ENCODE measurements at places on chromosomes 2 and 18. TPM values are rescaled to one million over a fixed set of nuclear protein-coding genes. Genes with fewer than 3 reads are reported as not detected.
A peak's percentile ranks its signal among the peaks of the same experiment; 100 is the strongest.

DNA sequence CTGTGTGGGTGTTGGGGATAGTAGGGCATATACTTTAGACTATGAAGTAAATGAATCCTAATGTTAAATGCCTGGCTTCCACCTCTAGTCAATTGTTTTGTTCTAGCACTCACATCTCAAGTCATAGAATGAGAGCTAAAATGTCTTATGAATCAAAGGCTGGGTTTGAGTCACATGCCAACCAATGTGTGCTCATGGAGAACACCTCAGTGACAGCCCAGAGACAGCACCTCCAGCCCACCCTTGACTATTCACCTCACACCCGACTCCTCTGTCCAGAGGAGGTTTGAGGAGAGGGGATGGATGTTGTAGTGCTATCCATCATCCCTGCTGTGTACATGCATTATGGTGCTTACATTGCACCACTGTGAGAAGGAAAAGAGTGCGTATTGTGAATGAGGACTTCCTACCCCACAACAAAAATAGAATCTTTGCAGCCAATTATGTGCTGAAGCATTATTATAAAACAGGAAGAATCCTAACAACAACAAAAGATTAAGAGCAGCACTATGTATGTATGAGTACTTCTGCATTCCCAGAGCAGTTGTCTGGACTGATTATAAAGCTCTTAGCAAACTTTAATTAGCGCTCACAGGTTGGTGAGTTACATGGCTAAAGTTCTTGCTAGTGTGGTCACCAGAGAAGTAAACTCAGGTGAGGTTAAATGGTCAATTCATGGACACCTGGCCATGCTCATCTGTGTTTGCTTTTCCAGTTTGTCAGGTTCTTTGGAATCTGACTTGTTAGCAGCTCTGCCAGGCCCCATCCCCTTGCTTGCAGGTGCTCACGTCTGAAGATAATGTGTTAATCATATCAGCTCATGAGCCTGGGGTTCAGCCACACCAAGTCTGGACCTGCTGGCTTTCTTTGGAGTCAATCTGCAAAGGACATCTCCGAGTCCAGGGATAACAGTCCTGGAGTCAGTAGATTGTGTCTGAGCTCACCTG, 55.3 kb upstream of the NABP1 start:
- peak; percentile 53 for DNase-seq

- no peak for DNase-seq
Observed at GRCh38 chr2:118119158-118119727, 31.0 kb downstream of the INSIG2 start.

The GPR45 gene
- polyA plus RNA-seq: not detected

DNA sequence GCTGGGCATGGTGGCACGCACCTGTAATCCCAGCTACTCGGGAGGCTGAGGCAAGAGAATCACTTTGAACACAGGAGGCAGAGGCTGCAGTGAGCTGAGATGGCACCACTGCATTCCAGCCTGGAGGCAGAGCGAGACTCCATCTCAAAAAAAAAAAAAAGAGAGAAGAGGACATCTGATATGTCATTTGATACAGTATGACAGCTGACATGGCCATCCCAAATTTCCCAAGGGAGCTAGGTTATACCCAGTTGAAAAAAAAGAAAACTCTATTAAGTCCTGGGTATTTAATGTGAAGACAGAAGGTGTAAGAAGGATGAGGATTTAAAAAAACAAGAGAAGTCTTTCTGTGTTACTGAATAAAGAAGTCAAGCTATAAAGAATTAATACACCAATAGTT, 23.3 kb downstream of the CLASP1 start:
- DNase-seq: peak; percentile 14

DNA sequence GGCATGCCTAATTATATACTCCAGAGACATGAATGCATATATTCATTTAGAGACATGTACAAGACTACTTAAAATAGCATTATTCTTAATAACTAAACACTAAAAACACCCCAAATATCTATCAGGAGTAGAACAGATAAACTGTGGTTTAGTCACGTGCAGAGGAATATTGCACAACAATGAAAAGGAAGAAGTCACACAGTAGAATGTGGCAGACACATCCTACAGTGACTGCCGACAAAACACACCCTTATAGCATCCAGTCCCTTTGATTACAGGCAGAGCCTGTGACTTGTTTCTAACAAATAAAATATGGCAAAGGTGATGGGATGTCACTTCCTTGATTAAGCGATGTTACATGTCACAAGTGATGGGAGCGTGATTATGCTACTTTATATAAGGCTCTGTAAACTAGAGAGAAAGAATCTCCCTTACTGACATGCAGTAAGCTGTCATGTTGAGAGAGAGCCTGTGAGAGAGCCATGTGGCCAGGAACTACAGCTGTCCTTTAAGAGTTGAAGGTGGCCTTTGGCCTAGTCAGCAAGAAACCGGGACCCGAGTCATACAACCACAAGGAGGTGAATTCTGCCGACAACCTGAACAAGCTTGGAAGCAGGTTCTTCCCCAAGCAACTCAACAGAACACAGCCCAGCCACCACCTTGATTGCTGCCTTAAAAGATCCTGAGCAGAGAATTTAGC, 39.1 kb upstream of the LGALSL start:
- no peak for DNase-seq

The SCN9A gene
- 5.8 TPM for polyA plus RNA-seq

DNA sequence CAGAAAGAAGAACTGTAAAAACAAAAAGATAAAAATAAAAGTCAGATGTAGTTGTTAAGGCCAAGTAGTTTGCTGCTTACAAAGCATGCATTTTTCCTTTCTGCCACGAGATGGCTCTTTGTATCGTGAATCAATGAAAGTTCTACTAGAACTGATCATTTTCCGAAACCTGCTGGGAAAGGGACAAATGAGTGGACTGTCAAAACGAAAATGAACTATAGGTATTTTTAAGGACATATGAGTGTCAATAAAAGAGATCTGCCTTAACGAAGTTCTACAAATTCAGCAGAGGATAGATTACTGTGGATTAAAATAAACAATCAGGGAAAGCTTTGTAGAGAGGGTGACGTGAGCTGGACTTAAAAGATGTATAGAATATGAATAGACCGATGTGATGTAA, 15.0 kb upstream of the ELOA2 start:
- peak; percentile 65 for DNase-seq

DNA sequence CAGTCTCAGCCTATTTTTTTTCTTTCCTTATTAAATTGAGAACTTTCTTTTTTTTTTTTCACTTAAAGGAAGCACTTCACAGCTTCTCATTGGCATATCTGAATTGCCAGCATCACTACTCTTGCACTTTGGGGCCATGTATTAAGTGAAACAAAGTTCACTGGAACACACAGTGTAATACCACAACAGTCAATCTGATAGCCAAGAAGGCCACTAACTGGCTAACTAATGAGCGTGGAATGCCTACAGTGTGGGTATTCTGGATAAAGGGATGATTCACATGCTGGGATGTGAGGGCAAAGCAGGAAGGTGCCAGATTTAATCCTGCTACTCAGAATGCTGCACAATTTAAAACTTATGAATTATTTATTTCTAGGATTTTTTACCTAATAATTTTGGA, 11.7 kb upstream of the C18orf63 start:
- DNase-seq: no peak

The ALK gene
- 0.07 TPM for polyA plus RNA-seq

- DNase-seq: no peak
Observed at GRCh38 chr2:64054161-64054915, 35.1 kb upstream of the VPS54 start.

GRCh38 chr2:43001055-43001378, 208.6 kb upstream of the HAAO start:
- DNase-seq: no peak

GRCh38 chr2:15388406-15389325, 172.5 kb downstream of the NBAS start:
- DNase-seq: no peak

GRCh38 chr2:98508709-98509066, 64.0 kb downstream of the INPP4A start:
- DNase-seq: no peak

- DNase-seq: no peak
Observed at GRCh38 chr2:240482141-240482540, 46.7 kb downstream of the GPC1 start.

The OR6B3 gene
- not detected for polyA plus RNA-seq

GRCh38 chr2:96158554-96158940, 13.3 kb upstream of the DUSP2 start:
- no peak for DNase-seq

The TEX44 gene
- polyA plus RNA-seq: not detected

GRCh38 chr2:230131366-230131765, 62.6 kb upstream of the SLC16A14 start:
- no peak for DNase-seq

- DNase-seq: peak; percentile 73
Observed at GRCh38 chr2:66440708-66441497, 6.0 kb downstream of the MEIS1 start.

- no peak for DNase-seq
Observed at GRCh38 chr2:206797376-206797775, 32.0 kb downstream of the FASTKD2 start.

DNA sequence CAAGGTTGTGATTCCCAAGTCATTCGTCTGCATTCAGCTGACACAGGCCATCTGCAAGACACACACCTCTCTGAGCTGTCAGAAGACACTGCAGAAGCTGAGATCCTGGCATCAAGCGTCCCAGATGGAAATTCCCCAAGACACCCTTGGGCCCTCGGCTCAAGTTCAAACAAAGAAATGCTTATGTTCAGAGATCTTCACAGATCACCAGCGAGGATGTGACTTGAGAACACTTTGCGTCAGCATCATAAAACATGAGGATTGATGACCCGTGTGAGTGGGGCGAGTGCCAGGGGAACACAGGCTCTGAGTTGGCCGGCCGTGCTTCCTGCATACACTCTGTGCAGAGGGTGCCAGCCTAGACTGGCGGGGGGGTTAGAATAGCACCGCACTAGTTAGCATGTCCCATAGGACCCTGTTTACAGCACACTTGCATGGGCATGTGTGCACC, 36.8 kb downstream of the KCNIP3 start:
- DNase-seq: peak; percentile 57

DNA sequence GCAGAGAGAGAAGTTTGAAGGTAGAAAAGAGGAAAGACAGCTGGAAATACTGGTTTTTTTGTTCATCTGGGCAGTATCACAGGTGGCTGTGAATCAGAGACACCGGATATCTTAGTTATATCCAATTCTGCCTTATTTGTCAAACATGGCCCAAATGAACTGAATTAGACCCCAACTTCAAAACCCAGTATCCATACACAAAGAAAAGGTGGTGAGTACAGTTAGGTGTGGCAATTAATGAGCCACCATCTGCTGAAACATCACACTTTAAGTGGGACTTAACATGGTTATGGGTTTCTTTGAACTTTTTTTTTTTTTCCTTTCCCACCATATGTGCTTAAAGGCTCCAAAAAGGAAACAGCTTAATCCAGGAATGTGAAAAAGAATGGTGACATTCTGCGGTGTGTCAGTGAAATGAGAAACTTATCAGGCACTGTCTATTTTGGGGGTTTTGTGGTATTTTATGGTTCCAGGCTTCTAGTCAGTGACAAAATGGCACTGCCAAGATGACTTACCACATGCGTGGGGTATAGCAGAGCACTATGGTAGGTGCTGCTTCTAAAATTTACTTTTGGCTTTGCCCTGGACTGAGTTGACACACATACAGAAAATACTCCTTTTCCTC, 5.0 kb upstream of the TMEM178A start:
- DNase-seq: no peak
